Right ventricle myocardium superior (tissue), 1 donor: ENCODE measurements at places on chromosomes 5 and 9.

DNA sequence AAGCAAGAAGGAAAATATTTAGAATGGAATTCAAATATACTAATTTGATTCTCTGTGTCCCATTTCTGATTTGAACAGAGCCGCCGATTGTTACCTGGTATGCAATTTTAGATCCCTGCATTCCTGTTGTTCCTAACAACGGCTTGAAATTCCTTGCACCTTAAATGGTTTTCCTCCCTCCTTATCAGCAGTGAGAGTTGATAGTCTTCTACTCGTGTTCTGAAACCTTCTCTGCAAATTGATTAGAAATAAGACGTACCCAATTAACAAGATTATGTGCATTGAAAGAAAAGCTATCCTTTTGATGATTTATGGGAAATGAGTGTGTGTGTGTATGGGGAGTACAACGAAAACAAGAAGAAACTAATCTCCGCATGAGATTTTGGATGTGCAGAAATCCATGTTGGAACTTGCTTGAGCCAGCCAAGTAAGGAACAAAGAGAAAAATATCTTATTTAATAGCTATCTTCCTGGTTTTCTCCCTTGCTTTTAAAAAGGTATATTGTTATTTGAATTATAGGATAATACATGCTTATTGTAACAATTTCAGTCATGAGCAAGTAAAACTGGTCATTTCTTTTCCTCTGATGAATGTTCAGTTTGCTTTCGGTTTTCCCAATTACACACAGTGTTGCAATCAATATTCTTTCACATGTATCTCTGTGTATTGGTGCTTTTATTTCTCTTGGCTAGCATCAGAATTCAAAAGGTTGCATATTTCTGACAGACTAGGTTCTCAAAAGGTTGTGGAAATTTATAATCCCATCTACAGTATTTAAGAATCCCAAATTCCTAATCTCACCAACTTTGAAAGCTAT lies 211.1 kb upstream of the ACTBL2 start:
- no peak for DNase-seq

DNA sequence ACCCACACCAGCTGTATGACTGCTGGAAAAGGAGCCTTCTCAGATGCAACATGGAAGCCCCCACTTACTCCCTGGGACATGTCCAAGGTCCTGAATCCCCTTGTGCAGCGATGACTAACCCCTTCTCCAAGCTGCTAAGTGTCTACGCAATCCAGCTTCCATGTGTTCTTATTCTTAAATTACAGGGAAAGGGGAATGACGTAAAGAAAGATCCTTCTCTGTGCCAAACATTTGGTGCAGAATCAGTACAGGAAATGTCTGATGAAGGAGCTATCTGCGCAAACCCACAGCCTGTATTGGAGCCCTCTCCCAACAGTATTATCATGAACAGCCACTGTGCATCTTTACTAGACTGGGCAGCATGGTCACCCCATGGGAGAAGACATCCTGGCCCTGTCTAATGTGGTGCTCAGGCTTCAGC lies 183.2 kb downstream of the FRMD3 start:
- peak; percentile 45 for DNase-seq

GRCh38 chr9:107049803-107050184 lies 186.8 kb downstream of the ZNF462 start:
- no peak for DNase-seq

DNA sequence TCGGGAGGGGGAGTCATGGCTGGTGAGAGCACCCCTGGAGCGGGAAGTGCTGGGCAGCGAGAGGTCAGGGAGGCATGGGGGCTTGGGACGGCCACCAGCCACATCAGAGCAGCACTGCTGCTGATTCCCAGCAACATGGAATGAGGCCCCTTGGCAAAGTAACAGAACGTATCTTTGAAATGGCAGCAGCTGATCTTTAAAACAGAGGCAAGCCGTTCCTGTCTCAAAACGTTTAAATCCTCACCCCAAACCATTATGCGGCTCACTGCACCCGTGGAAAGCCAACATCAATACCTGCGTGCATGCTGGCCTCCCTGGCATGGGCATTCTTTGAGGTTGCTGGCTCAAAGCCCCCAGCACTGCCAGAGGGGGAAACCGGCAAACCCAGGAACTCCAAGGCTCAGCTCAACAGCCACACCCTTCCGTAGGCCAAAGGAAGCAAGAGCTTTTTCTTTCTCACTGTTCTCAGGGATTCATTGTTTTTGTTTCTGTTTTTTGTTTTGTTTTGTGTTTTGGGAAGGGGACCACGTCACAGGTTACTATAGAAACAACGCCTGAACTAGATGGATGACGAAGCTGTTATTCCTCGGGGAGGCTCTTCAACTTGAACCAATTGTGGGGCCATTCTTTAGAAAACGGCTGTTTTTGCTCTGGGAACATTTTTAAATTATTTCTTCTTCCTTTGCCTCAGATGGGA lies 28.1 kb upstream of the OBP2B start:
- DNase-seq: no peak

DNA sequence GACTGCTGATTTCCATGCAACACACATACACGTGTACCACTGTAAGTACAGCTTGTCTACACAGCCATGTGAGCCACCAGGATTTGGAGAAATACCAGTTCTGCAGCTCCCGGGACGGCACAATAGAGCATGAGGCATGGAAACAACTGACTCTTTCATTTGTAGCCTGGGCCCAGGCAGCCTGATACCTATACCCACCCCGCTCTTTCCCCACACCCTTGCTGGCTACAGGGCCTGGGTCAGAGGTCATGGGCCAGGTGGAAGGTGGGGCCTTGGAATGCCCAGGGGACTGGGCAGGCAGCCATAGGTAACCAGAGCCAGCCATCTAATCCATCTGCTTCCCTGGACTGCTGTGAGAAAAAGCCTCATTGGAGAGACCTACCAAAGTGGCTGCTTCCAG lies 39.0 kb upstream of the ZSWIM6 start:
- no peak for DNase-seq

- no peak for DNase-seq
Measured at GRCh38 chr9:88026118-88026479, 51.8 kb upstream of the CDK20 start.

DNA sequence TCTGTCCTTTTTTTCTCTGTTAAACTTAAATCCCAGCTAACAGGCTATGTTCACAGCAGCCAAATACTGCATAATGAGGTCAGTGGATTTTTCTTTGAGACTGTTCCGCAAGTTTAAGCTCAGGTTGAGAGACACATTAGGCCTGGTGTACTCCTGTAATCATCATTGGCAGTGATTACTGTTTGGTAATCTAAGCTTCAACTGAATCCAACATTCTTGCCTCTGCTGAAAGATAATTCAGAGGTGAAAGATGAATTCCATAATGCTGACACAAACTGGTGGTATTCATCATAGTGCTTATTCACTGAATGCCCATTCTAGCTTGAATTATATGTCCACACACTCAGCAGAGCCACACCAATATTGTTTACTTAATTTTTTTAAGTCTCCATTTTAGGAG lies 108.5 kb downstream of the NFIB start:
- no peak for DNase-seq

GRCh38 chr5:123209502-123210027 lies 120.5 kb downstream of the PRDM6 start:
- DNase-seq: no peak

GRCh38 chr5:61357745-61358144 lies 25.7 kb downstream of the ZSWIM6 start:
- no peak for DNase-seq

GRCh38 chr5:148912714-148913398 lies 86.4 kb downstream of the ADRB2 start:
- DNase-seq: no peak

GRCh38 chr9:110592044-110592830 lies 12.7 kb upstream of the SVEP1 start:
- no peak for DNase-seq

DNA sequence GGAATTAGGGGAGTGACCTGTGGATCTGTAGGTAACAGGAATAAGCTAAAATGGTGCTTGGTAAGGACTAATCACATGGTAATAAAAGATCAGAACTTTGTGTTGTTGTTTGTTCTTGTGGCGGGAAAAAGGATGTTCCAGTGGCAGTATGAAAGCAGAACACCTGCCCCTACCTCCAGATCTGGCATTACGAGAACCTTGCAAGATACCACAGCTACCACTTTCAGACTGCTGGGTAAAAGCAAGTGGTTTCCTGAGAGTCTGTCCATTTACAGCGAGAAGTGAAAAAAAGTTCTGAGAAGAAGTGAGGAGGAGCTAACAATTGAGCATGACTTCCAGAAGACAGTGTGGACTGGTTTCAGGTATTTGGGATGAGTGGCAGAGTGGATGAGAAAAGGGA lies 252.5 kb downstream of the TLE4 start:
- no peak for DNase-seq

GRCh38 chr5:31982621-31983020 lies 191.5 kb downstream of the GOLPH3 start:
- no peak for DNase-seq

GRCh38 chr9:93262537-93263310 lies 78.8 kb downstream of the WNK2 start:
- no peak for DNase-seq

DNA sequence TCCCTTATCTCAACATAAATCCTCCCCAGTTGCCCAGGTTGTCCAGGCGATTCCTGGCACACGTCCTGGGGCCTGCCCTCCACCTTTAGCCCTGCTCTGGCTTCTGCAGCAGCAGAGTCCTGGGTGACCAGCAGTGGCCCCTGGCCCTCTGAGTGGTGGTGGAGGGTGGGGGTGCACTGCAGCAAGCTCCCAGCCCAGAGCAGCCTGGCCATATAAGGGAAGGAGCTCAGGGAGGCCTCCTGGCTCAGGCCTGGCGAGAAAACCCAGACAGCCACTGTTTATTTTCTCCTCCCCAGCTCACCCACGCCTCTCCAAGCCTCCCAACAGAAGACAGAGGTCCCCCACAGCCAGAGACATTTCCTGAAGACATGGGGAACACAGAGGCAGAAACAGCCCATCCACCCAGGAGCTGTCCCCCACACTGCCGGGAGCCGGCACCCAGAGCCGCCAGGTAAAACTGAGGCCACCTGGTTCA lies 44.7 kb upstream of the IL17B start:
- peak; percentile 70 for DNase-seq

- no peak for DNase-seq
Measured at GRCh38 chr9:133331221-133331620, 4.8 kb downstream of the SURF6 start.

GRCh38 chr5:56108246-56108645 lies 113.5 kb upstream of the IL6ST start:
- DNase-seq: no peak

DNA sequence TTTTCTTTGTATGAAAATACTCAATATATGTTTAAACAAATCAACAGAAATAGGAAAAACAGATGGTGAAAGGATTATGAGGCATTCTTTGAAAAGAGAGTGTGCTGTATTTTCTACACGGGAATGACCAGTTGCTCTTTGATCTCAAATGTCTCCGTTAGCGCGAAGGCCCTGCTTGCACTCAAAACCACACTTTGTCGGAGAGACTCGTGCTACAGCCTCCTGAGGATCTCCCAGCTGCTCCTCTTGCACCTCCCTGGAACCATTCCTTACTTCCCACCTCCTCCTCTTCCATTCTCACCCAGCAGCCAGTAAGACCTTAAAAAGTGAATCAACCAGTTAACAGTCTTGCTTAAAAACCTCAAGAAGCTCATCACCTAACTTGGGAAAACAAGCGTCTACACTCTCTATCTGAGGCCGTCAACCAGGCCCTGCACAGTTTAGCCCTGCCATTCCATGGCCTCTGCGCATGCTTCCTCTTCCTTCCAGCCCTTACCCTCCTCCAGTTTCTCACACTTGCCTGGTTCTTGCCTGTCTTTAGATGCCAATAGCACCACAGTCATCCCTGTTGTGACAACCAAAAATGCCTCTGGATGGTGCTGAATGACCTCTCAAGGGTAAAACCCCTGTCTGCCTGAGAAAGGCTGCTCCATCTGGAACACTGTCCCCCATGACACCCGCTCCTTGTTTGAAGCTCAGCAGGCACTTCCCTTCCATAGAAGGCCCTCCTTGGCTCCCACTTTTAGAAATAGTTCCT lies 594.7 kb upstream of the WWC1 start:
- DNase-seq: no peak

DNA sequence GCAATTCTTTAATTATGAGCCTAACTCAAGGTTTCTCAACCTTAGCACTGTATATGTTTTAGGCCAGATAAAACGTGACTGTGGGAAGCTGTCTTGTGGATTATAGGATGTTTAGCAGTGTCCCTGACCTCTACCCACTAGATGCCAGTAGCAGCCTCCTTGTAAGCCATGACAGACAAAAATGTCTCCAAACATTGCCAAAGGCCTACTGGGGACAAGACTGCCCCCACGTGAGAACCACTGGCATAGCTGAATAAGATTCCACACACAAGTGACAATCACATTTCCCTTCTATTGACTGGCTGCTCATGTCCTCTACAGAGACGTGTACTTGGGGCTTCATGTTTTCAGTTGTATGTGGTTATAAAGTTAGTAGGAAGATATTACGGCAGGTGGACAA lies 55.4 kb downstream of the GOLM1 start:
- DNase-seq: no peak

DNA sequence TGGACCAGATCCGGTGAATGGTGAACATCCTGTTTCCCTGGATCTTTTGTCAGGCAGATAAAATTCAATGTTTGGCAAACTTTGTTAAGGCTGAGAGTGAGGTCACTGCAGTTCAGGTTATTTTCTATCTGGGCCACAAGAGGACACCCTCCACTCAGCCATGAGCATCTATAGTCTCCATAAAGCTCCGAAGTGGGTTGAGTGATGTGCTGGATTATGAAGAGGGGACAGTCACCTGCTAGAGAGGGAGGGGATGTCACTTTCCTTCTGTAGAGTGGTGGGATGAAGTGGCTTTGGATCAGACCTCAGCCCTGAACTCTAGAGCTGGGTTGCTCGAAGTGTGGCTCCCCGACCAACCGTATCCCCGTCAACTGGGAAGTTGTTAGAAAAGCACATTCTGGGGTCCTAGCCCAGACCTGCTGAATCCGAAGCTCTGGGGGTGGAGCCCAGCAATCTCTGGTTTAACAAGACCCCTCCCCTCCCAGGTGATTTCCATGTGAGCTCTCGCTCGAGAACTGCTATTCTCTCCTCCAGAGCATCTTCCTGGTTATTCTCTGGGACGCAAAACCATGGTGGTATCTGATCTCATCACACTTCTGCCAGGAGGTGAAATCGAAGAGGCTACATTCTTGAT lies 31.8 kb upstream of the FGF1 start:
- no peak for DNase-seq

GRCh38 chr9:2625427-2625826 lies 3.8 kb downstream of the VLDLR start:
- DNase-seq: no peak

- DNase-seq: no peak
Measured at GRCh38 chr5:168648016-168648415, 68.8 kb upstream of the PANK3 start.
